COLO829 (cell line): ENCODE measurements at places on chromosomes 5 and 9.
A peak's percentile ranks its signal among the peaks of the same experiment; 100 is the strongest.

- DNase-seq = no peak
These were observed 488.8 kb downstream of the HTR1A start for GRCh38 chr5:63473335-63473967.

DNA sequence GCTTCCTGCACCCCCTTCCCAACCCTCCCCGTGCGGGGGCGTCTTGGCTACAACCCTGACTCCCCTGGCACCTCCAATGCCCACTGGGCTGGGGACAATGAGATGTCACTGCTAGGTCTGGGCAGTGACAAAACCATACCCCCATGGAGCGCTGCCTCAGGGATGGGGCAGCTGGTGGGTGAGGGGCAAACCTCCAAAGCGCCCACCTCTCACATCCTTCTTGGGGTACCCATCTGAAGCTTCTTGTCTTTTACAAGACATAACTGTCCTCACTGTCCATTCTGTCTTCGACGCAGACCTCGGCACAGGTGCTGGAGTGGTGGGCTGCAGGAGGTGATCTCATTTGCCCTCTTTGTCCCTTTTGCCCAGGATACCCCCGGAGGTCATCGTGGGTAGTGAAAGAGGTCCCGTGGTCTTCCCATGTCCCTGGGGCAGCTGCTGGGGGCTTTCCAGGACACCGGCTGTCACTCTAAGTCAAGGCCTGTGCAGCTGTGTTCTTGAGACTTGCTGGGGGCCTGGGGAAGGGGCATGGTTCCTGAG lies 27.8 kb upstream of the CSF1R start:
- no peak for DNase-seq

GRCh38 chr5:144370273-144370672 lies 199.6 kb downstream of the KCTD16 start:
- no peak for DNase-seq

- DNase-seq = no peak
These were observed 178.0 kb upstream of the PIK3R1 start for GRCh38 chr5:68037546-68037945.

- no peak for DNase-seq
These were observed 171.0 kb downstream of the DEPDC1B start for GRCh38 chr5:60529001-60529400.

- DNase-seq = no peak
These were observed 74.7 kb downstream of the LNPEP start for GRCh38 chr5:97010606-97011005.

DNA sequence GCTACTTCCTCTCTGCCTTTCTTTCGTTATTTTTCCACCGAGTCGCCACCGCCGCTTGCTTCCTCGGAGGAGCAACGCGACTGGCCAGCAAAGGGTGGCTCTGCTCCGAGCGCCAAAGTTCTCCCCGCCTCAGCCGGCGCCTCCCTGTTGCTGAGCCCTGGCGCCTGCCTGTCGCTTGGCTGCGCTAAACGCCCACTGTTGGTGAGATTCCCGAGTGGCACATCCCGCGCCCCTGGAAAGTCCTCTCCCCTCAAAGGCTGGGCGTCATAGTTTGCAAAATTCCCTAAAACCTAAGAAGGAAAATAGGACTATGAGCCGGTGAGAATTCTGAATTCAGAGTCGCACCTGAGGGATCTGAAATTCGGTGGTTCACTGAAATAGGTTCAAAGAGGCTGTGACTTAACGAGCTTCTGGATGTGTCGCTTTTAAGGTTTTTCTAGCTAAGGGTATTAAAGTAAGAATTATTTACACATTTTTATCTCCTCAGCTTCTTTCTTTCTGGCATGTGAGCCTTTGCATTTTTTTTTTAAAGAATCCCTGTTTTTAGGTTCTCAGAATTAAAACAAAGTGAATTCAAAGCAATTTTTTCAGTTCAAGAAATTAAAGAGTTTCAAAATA lies at the start of gene GRIN3A:
TSS of gene GRIN3A (minus strand) at position 82 of the 618 bp plus-strand sequence. CDS start 668 bp downstream, outside the sequence.
- DNase-seq = no peak

- DNase-seq = peak; percentile 37
These were observed 48.7 kb upstream of the HOMER1 start for GRCh38 chr5:79562351-79563246.

DNA sequence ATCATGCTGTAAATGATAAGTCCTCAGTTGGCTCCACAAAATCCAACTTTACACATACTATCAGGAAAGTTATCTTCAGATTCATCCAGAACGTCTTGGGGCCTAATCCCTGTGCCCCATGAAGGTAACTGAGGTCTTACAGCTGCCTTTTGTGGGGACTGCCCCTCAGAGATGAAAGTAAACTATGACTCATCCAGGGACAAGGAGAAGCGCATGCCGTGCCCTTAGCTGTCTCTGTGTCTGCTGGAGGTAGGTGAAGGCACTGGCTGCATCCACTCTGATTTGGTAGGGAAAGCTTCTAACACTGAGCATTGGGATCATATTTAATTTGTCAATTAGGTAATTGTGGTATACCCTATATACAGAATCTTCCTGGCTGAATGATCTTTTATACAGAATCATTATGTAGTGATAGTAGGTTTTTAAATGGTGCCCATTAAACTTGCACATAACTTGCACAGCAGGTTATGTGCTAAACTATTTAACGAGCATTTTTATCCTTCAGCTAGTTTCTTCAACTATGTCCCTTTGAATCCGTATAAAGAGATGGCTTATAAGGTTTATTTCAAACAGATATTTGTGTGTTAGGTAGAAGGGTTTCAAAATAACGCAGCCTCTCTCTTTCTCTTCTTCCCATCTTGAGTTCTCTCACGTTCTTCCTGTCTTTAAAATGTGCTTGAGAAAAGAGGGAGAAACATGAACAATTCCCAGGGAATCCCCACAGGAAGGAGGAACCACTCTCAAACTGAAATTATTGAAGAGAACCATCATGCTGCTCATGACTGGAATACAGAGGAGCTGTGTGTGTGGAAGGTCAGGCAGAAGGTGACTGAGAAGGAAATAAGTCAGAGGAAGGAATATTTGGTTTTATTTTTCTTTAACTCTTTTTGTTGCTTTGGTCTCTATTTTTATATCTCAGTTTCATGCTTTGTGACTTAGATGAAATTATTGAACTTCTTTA lies 250.9 kb downstream of the CD180 start:
- no peak for DNase-seq

DNA sequence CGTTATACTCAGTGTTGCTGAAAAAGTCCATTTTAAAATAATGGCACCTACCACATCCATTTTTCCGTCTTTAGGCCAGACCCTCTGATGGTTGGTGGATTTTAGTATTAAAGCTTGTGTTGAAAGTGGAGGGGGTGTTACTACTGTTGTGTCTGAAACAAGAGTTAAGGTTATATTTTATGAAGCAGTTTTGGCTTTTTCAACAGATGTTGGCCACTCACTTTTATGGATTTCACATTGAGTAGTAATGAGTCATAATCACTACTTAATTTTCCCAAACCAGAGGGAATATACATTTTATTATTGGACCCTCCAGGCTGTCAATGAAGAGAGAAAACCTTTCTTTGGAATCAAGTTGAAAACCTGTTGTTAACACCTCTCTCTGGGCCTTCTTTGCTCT lies 88.0 kb downstream of the TRIO start:
- DNase-seq = no peak

DNA sequence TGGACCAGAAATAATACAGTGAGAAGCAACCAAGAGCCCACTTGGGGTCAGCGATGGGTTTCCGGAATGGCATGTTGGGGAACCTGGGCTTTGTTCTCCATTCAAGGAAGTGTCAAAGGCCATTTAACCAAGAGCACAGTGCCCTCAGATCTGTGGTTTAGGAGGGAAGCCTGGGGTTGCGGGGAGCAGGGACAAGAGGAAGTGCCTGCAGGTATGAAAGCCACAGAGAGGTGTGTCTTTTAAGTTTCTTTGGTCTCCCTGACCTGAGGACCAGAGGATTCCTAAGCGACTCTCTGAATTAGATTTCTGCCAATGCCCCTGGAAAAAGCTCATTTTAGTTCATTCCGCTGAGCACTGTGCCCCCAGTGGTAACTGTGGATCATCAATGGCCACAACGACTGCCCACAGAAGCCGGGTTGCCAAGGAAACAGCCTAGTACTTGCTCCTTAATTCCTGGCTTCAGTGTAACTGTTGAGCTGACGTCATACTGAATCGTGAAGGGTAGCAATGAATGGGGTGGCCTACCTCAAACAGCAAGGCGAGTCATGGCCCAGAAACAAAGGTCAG lies 107.3 kb upstream of the SPIN1 start:
- no peak for DNase-seq

GRCh38 chr9:86801246-86801645 lies 146.1 kb downstream of the GAS1 start:
- DNase-seq = no peak

- DNase-seq = no peak
These were observed 161.3 kb downstream of the RAPGEF6 start for GRCh38 chr5:131473731-131474130.

GRCh38 chr9:130536701-130537107 lies 42.7 kb upstream of the FUBP3 start:
- DNase-seq = no peak

DNA sequence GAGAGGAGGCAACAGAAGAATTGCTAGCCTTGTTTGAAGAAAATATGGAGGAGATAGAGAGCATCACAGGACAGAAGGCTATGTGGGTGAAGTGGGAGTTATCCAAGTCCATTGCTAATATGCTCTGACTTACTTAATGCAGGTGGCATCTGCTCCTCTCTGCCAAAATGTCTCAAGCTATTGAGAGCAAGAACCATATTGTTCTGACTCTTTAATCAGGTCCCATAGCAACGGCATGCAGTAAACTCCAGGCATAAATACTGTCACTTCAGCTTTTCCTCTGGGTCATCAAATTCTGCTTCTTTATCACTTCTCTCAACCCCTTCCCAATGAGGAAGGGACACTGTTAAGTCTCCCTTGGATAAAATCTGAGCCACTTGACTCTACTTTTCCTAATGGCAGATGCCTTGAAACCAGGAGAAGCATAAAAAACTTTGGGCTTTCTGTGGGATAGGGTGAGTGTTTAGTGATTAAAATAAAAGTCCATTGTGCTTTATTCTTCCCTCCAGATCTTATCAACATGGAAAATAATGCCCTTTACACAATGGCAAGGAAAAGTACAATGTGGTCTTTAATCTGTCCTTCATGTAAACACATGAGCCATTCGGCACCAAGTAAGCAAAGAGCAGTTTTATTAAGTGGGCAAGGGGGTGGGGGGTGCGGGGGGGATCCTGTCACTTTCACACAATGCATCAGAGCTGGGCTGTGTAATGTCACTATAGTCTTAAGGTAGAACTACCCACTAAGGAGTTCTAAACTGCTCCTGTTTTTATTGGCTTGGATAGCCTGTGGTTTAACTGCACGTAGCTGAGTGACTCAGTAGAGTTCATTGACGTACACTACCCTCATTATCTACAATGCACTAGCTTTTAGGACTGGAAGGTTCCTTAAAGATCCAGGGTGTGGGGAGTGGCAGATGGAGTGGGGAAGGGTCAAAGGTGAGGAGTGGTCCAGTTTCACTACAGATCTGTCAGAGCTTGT lies 71.0 kb upstream of the TARS1 start:
- DNase-seq = no peak

DNA sequence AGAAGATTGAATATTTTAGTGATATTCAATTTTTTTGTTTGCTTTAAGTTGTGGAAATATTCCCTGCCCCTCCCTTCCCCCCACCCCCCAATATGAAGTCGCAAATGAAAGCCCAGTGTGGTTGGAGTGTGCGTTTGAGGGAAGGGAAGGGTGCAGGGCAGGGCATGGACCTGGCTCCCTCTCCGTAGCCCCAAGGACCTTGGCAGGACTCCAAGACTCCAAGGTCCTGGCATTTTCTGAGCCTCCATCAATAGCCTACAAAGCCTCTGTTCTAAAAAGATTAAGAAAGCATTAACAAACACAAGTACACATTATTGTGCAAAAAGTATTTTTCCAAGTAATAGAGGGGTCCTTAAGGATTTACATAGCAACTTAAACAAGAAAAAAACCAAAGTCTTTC lies 38.8 kb upstream of the PTPN3 start:
- no peak for DNase-seq

GRCh38 chr5:140042393-140042642 lies 781 bp downstream of the NRG2 start:
- DNase-seq = no peak

- DNase-seq = no peak
These were observed 156.8 kb upstream of the KLF9 start for GRCh38 chr9:70571258-70571657.

GRCh38 chr5:8824371-8824770 lies 721.5 kb downstream of the SEMA5A start:
- DNase-seq = no peak

GRCh38 chr5:90233476-90233875 lies 176.1 kb downstream of the CETN3 start:
- DNase-seq = no peak

GRCh38 chr9:4168526-4168925 lies 131.3 kb downstream of the GLIS3 start:
- DNase-seq = no peak

- DNase-seq = no peak
These were observed 178.3 kb downstream of the BARX1 start for GRCh38 chr9:93776873-93777272.

DNA sequence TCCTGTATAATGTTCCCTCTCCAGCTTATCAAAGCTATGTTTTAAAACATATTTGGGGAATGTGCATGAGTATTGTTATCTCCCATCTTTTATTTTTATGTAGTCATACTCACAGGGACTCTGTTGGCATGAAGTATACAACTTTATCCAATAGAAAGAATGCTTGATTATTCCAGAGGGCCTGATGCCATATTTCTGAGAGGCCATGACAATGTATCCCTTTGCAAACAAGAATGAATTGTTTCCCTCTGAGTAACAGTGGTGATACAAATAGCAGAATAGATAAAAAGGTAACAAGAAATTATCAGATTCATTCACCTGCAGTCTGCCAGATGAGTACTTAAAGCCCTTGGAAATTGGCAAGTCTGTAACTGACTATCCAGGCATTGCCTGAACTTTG lies 125.9 kb downstream of the PLK2 start:
- no peak for DNase-seq

- no peak for DNase-seq
These were observed 1829.9 kb downstream of the EFNA5 start for GRCh38 chr5:105840800-105841199.

- no peak for DNase-seq
These were observed 13.9 kb downstream of the PLK2 start for GRCh38 chr5:58446024-58446423.

GRCh38 chr5:82639393-82640144 lies 361.4 kb upstream of the RPS23 start:
- DNase-seq = no peak

GRCh38 chr9:21806644-21807043 lies 4.2 kb downstream of the MTAP start:
- DNase-seq = no peak

DNA sequence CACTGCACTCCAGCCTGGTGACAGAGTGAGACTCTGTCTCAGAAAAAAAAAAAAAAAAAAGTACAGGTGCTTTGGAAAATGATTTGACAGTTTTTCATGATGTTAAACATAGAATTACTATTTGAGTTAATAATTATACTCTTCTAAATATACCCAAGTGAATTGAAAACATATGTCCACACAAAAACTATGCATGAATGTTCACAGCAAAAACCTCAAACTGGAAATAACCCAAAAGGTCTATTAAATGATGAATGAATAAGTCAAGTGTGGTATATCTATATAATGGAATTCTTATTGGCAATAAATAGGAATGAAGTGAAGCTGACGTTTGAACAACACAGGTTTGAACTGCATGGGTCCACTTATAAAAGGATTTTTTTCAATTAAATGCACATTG lies 207.2 kb upstream of the DAB2 start:
- DNase-seq = no peak

- no peak for DNase-seq
These were observed 309.1 kb upstream of the GRIN3A start for GRCh38 chr9:102047549-102047948.
